Left forelimb (tissue), 1 donor: ENCODE measurements at places on chromosomes 6 and 20.

DNA sequence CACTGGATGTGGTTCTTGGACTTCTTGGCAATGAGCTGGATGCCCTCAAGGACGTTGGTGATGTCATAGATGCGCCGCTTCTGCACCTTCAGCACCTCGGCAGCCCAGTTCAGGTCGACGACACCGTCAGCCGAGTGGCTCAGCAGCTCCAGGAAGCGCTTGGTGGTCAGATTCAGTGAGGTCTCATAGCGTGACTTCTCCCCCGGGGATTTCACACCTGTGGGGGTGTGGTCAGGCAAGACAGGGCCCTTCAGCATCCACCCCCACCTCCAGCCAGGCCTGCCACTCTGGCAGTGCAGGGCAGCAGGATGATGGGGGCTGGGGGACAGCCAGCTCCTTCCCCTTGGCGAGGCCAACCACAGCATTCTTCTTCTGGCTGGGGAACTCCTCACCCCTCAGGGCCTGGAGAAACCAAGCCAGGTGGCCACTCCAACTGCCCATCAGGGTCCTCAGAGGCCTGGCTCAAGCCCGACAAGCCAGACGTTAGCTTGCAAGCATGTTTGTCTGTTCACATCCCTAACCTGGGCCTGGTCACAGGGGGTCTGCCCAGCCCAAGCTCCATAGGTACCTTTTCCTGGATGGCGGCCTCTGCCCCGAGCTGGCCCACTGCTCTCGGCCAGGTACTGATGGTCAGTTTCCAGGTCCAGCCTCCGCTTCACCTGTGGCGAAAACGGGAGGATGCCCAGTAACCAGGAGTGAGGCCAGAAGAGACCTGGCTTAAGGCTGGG, 5.7 kb upstream of the NECAB3 start:
- no peak for DNase-seq

GRCh38 chr6:30775104-30775503, 30.8 kb upstream of the IER3 start:
- DNase-seq, result no peak

DNA sequence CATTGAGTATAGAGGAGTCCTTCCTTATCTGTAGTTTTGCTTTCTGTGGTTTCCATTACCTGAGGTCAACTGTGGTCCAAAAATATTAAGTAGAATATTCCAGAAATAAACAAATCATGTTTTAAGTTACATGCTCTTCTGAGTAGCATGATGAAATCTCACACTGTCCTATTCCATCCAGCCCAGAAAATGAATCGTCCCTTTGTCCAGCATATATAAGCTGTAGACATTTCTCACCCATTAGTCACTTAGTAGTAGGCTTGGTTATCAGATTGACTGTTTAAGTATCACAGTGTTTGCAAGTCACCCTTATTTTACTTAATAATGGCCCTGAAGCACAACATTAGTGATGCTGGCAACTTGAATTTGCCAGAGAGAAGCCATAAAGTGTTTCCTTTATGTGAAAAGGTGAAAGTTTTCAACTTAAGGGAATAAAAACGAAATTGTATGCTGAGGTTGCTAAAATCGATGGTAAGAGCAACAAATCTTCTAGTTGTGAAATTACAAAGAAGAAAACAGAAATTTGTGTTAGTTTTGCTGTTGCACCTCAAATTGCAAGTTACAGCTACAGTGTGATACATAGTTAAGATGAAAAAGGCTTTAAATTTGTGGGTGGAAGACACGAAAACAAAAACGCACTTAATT, 198.6 kb upstream of the SIM1 start:
- DNase-seq, result no peak

GRCh38 chr20:57482148-57482547, 42.8 kb downstream of the CTCFL start:
- DNase-seq, result no peak

DNA sequence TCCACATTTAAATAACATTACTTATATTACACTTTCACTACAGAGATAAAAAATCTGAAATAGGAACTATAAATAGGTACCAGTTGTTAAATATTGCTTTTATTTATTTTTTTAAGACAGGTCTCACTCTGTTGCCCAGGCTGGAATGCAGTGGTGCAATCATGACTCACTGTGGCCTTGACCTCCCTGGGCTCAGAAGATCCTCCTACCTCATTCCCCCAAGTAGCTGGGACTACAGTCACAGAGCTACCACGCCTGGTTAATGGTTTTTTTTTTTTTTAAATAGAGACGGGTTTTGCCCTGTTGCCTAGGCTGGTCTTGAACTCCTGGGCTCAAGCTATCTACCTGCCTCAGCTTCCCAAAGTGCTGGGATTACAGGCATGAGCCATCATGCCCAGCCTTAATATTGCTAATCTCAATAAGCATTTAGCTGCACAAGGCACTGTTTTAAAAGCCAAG, 17.3 kb downstream of the EEF1E1 start:
- DNase-seq, result no peak

- no peak for DNase-seq
Measured at GRCh38 chr6:2658788-2659187, 91.9 kb downstream of the MYLK4 start.

DNA sequence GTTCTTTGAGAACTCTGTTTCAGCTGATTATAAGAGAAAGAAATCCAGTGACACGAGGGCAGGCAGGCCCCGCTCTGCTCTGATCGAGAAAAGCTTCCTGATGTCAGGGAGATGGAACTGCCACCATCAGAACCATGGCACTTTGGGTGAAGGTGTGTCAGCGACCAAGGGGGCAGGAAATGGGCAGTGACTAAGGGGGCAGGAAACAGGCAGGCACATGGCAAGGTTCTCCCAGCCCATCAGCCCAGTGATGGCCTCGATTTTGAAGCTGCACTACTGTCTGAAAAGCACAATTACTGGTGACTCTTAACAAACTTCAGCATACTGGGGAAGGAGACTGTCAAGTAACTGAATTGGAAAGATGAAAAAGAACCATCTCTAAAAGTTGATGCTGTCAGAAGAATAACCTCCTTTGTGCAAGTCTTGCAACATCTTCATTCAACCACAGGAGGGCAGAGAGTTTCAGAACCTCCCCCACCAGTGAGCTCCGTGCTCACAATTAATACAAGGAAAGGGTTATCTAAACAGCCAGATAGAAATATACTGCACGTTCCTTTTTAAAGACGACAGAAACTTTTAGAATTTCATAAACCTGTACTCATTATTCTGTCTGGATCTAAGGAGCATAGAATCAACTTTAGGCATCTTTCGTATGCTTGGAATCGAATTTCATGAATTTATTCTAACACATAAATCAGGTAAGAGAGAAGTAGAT, 39.1 kb downstream of the TMX4 start:
- DNase-seq, result no peak

- no peak for DNase-seq
Measured at GRCh38 chr6:5398530-5398929, 137.2 kb downstream of the FARS2 start.

DNA sequence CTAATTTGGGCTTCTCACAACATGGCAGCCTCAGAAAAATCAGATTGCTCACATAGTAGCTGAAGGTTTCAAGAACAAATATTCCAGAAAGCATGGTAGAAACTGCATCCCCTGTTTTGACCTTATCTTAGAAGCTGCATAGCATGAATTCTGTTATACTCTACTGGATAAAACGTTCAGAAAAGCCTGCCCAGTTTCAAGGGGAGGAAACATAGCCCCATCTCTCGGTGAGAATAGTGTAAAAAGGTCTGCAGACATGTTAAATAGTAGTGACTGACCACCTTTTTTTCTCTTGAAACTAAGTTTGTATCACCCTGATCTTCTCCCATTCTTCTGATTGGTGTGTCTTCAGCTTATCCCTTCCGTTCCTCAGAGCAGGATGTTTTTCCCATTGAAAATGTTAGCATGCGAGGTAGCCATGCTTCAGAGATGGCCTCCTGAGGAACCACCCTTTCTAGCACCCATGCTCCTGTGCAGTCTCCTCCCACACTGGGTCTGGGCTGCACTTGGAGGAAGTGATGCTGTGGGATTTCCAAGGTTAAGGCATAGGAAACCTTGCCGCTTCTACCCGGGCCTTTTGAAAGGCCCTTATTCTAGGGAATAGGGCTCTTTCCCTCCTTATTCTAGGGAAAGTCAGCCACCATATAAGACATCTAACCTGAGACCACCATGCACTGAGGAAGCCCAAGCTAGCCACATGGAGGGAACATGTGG, 50.1 kb downstream of the MARCKS start:
- DNase-seq, result no peak

- DNase-seq, result no peak
Measured at GRCh38 chr6:147382945-147383554, 125.4 kb upstream of the SAMD5 start.

GRCh38 chr6:119301429-119301828, 48.1 kb downstream of the MAN1A1 start:
- no peak for DNase-seq

DNA sequence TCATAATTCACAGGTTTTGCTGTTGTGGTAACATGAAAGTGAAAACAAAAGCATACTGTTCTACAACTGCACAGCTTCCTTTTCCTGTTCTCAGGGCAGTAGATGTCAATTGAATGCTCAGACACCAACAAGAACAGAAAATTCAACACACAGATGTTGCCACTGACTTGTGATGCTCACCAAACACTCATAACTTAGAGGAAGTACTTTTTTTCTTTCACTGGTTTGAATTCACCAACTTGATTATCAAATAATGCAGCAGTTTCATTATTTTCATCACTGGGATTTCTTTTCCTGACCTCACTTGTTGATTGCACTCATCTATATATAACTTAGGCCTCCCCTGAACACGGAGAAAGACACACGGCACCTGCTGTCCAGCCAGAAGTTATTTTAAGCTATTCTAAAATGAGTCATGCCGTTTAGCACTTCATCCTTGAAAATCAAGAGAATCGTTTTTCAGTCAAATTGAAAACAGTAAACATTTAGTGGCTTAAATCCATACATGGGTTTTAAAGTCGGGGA, 949 bp downstream of the TXLNB start:
- DNase-seq, result no peak

DNA sequence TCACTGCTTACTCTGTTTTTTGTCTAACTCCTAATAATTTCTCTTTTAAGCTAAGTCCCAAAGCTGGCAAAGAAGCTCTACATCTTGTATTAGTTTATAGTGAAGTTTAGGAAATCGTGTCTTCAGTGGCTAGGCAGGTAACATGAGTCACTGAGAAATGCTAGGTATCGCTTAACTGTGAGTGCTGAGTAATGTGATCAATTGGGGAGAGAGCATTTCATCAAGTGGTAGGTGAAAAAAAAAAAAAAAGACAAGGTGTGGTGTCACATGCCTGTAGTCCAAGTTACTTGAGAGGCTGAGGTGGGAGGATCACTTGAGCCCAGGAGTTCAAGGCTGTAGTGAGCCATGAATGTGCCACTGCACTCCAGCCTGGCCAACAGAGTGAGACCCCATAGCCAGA, 125.3 kb downstream of the FAM83B start:
- DNase-seq, result no peak

DNA sequence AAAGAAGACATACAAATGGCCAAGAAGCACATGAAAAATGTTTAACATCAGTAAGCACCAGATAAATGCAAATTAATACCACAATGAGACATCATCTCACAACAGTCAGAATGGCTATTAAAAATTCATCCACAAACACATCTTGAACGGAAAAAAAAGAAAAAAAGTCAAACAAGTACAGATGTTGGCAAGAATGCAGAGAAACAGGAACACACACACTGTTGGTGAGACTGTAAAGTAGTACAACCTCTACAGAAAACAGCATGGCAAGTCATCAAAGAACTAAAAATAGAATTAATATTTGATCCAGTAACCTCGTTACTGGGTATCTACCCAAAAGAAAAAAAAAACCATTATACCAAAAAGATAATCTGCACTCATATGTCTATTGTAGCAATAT, 6.5 kb downstream of the STX7 start:
- no peak for DNase-seq

GRCh38 chr20:46154305-46154704, 36.2 kb downstream of the CD40 start:
- DNase-seq, result no peak

- DNase-seq, result no peak
Measured at GRCh38 chr20:14865169-14865568, 527.8 kb upstream of the FLRT3 start.

DNA sequence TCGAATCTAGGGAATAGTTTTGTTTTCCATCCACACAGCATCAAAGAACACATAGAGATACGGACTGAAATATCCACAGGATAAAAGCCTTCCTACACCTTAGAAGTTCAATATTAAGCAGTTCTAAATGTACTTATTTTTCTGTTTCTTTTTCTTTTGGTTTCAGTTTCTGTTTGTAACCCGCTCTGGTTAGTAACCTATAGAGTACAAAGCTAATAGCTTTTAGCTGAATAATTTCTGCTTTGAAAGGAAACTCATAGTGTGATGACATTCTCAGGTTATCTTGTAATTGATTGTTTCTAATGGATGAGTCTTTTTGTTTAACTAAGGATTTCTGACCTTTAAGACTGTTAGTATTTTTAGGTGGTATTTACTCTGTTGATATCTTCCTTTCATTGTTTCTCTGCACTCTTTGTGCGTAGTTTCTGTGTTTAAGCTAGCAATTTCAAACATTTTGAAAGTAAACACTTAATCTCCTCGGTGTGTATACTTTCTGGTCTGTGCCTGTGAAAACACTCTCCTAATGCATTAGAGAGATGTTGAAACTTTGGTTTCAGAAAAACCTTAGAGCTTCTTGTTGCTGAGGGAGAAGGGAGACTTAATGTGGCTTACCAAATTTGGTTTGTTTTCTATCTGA, 385.5 kb downstream of the HDGFL1 start:
- no peak for DNase-seq
